Ovary (tissue), 10 donors: ENCODE measurements at places on chromosomes 12 and 14. TPM values are rescaled to one million over a fixed set of nuclear protein-coding genes. Genes with fewer than 3 reads are reported as not detected.

DNA sequence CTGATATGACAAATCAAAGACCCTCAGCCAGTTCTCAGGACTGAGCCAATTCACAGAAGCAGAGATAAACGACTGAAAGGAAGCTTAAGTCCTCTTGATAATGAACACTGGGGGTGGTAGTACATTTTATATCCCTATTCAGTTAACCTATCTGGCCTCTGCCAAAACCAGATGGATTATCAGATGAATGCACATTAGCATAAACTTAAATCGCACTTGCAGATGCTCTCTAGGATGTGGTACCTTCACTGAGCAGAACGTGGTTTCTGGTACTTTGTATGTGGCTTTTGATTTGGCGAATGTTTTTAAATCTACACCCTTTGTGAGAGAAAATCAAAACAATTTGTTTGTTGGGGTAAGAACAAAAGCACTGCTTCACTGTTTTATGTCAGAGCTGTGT is 21.1 kb upstream of the TAS2R14 start:
- DNase-seq = no peak

- DNase-seq = peak; percentile 26
Measured at GRCh38 chr12:105083551-105084105, 630 bp downstream of the ALDH1L2 start.

- no peak for DNase-seq
Measured at GRCh38 chr12:22310709-22311108, 23.8 kb downstream of the ST8SIA1 start.

- DNase-seq = no peak
Measured at GRCh38 chr14:70794294-70794693, 15.0 kb downstream of the MAP3K9 start.

- no peak for DNase-seq
Measured at GRCh38 chr12:16189849-16190248, 87.6 kb downstream of the SLC15A5 start.

DNA sequence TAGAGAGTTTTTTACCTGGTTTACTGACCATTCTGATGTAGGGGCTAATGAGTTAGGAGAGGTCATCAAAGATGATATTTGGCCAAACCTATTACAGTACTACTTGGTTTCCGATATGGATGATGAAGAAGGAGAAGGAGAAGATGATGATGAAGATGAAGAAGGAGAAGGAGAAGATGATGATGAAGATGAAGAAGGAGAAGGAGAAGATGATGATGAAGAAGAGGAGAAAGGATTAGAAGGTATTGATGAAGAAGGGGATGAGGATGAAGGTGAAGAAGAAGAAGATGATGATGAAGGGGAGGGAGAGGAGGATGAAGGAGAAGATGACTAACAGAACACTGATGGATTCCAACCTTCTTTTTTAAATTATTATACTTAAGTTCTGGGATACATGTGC is 196.6 kb downstream of the TMX1 start:
- DNase-seq = no peak

DNA sequence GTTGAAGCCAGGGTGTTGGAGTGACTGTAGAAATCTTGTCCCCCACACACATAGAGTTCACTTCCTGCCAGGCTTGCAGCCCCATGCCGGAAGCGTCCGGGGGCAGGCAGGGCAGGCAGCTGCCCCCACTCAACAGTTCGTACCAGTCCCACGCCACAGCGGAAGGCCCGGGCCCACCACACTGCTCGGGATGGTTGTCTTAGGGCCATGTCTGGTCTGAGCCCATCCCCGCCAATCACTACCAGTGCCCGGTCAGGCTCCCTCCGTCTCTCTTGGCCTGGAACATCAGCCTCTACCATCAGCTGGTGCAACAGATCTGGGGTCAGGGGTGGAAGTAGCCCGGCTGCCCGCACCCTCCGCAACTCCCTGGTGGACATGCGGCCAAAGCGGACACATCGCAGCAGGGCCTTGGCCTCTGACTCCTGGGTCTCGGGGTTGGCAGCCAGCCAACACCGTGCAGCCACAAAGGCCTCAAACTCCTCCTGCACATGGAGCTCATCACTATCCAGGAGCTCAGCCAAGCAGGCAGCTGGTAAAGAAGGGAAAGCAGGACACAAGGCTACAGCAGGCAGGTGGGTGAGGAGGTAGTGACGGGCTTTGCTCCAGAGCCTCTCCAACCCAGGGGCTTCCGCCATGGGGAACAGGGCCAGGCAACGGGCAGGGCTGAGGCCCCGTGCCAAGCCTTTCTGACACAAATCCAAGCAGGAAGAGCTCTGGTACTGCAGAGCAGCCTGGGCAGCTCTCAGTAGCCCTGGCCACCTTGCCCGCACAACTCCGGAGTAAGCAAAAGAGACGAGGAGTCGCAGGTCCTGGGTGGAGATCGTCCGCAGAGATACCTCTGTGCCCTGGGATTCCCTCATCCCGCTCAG is 5.9 kb downstream of the KLHL33 start:
- no peak for DNase-seq

- DNase-seq = peak; percentile 52
Measured at GRCh38 chr12:12791756-12792369, 6.4 kb downstream of the APOLD1 start.

DNA sequence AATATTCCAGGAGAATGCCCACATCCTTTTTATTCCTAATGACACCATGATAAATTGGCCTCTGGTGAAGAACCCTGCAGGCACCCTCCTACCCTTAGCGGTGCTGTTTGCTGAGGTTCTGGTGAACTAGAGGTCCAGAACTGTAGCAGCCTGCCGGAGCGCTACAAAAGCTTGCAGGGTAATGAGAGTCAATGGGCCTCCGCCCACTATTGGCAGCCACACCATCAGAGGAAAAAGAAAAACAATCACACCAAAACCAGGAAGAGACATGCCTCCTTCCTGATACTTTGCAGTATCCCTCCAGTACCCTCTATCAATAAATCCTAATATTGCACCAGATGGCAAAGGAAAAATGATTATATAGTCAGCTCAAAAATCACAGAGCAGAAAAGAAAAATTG is 142.9 kb downstream of the SPTSSA start:
- DNase-seq = no peak

GRCh38 chr12:123951467-123951866 is 21.2 kb downstream of the CCDC92 start:
- no peak for DNase-seq

- DNase-seq = no peak
Measured at GRCh38 chr14:68343534-68344118, 449.2 kb downstream of the ZFP36L1 start.

DNA sequence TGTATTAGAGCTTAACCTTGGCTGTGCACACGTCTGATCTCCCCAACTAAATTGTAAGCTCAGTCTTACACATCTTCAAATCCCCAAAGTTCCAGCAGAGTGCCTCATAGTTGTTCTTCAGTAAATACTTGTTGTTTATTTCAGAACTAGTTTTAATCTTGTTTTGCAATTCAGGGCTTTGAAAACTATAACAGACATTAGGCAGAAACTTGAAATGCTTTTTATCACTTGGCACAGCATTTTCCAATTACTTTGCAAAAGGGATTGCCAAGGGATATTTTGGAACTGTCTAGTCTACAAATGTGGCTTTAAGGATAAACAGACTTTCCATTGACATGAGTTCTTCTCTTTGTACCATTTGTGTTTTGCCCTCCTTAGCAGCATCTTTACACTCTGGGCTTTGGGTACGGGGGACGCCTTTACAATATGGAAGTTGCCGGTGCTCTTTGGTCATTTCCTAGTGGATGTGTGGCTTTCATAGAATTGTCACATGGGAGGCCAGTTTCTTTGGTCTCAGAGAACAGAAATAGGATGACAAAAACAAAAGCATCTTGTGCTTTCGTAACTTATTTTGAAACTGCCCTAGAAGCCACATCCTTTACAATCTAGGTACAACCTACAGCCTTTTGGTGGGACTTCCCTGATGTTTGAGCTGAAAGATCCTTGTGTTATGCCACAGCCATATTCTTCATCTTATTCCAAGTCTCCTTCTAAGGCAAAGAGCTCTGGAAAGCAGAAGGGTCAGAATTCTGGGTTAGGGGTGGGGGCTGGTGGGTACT is 96.9 kb downstream of the NPAS3 start:
- DNase-seq = no peak

- no peak for DNase-seq
Measured at GRCh38 chr14:104651876-104652260, 37.5 kb upstream of the INF2 start.

GRCh38 chr12:53468282-53468681 is 16.4 kb downstream of the PCBP2 start:
- no peak for DNase-seq

DNA sequence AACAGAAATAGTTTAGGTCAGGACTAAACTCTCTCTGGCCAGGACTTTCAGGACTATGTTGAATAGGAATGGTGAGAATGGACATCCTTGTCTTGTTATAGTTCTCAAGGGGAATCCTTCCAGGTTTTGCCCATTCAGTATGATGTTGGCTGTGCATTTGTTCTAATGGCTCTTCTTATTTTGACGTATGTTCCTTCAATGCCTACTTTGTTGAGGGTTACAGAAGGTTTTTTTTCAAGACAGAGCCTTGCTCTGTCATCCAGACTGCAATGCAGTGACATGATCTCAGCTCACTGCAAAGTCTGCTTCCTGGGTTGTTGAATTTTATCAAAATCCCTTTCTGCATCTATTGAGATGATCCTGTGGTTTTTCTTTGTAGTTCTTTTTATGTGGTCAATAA is 79.5 kb upstream of the NID2 start:
- DNase-seq = no peak

DNA sequence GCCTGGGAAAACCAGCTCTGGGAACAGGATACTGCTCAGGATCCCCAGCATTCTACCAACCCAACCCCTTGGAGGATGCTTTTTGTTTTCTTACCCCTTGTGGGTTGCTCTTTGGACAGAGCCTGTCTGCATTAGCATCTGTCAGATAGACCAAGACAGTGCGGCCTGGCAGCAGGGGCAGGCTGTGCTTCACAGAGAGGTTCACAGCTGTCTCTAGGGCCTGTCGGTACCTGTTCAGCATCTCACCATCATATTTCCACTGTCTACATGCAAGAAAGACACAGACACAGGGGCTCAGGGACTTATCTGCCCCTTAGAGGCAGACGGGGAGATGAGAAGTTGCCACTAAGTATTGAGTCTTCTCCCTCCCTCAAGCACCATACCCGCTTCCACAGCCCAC is 21.8 kb downstream of the TEP1 start:
- no peak for DNase-seq

DNA sequence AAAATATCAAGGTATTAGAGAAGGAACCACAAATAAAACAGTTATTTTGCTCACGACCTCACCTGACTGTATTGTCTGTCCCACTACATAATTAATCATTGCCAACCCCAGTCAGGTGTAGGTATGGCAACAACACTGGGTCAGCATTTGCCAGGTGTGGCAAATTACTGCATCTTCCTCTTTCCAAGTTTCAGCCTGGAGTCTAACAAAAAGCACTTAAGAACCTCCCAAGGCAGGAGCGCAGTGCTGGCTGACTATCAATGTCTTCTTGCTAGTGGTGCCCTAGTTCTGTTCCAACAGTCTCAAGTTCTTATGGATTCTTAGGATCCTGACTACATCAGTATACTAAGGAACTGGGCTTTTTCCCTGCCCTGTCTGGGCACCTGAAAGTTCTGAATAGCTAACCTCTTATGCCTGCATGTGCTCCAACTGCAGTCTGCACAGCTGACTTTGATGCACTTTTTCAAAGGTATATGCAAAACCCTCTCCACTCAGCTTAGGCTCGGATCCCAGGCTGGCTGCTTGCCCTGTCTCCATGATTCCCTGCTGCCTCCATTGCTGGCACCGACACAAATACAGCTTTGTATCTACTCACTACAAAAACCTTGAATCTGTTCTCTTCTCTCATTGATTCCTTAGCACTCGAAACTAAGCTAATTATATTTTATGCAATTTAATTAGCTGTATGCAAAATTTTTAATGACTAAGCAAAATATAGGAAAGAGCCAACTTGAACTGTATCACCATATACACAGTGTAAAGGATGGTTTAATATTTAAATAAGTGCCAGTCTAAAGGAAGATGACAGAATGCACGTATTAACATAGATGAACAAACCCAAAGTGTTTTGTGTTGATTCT is 113.3 kb downstream of the PRKD1 start:
- peak; percentile 79 for DNase-seq

DNA sequence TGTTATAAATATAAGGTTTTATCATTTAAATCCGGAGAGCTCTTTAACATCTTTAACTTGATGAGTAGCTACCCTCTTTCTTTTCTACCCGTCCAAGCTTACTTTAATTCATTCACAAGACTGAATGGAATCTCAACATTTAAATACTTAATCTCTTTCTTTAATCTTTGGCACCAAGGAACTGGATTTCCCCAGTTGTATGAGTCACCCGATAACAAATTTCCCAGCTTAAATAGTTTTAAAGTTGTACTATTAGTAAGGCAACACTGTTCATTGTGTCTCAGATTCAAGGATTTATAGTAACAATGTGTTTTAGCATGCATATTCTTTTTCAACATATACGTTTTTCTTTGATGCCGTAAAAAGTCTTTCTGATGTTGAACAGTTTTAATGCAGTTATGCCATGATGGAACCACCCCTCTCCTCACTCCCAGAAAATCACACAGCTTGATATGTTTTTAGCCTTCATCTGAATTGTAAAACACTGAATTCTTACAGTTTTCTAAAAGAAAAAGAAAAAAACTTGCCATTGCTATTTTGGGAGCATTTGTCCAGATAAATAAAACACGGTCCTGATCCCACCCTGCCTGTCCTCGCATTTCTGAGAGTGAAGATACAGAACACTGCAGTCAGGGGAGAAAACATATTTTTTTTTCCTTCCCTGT is 16.0 kb upstream of the LRP6 start:
- DNase-seq = no peak

GRCh38 chr12:91851741-91852477 is 293.7 kb downstream of the BTG1 start:
- DNase-seq = no peak

GRCh38 chr14:100615736-100616695 is 28.8 kb upstream of the BEGAIN start:
- peak; percentile 8 for DNase-seq

- DNase-seq = no peak
Measured at GRCh38 chr12:124668602-124669001, 101.2 kb upstream of the NCOR2 start.

- no peak for DNase-seq
Measured at GRCh38 chr12:11729439-11730150, 80.1 kb downstream of the ETV6 start.

DNA sequence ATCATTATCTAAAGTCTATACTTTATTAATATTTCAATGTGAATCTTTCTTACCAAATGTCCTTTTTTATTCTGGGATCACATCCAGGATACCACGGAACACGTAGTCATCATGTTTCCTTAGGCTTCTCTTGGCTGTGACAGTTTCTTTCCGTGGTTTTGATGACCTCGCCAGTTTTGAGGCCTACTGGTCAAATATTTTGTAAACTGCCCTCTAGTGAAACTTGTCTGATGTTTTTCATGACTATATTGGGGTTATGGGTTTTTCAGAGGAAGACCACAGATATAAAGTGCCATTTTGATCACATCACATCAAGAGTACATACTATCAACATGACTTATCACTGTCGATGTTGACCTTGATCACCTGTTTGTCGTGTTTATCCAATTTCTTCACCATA is 14.1 kb upstream of the SERPINA6 start:
- no peak for DNase-seq

Gene TAS2R46
- total RNA-seq = 1.7 TPM

Gene FOXG1
- total RNA-seq = 1.3 TPM

Gene COPS7A
- 48.4 TPM for total RNA-seq

Gene RFLNA
- 4.2 TPM for total RNA-seq

Gene PLA2G1B
- total RNA-seq = 0.67 TPM

Gene PLEKHG3
- total RNA-seq = 90.5 TPM

Gene GPR162
- total RNA-seq = 12.0 TPM

Gene MGST1
- 0.45 TPM for total RNA-seq

Gene MIPOL1
- total RNA-seq = 16.9 TPM

Gene KRT78
- total RNA-seq = not detected
